Activated CD8-positive, alpha-beta memory T cell treated with anti-CD3 and anti-CD28 coated beads, Interleukin-2, amount 10 ng/mL, durations not matched to agents 7 days and 5 days (primary cell): ENCODE measurements at places on chromosomes 11 and 22. TPM values are rescaled to one million over a fixed set of nuclear protein-coding genes. Genes with fewer than 3 reads are reported as not detected.

ANO1 gene
- total RNA-seq = not detected

DBX1 gene
- not detected for total RNA-seq

PRDX5 gene
- 163 TPM for total RNA-seq

C11orf21 gene
- 49.2 TPM for total RNA-seq

FAM181B gene
- not detected for total RNA-seq

ASRGL1 gene
- total RNA-seq = 9.0 TPM

IGHMBP2 gene
- 27.3 TPM for total RNA-seq

SLC25A17 gene
- 19.0 TPM for total RNA-seq

FAT3 gene
- total RNA-seq = not detected

B3GAT1 gene
- total RNA-seq = 0.33 TPM

RAG1 gene
- 0.40 TPM for total RNA-seq

C11orf16 gene
- not detected for total RNA-seq

VWCE gene
- 3.8 TPM for total RNA-seq

LARGE2 gene
- total RNA-seq = 0.64 TPM

TMEM134 gene
- total RNA-seq = 41.9 TPM

DNA sequence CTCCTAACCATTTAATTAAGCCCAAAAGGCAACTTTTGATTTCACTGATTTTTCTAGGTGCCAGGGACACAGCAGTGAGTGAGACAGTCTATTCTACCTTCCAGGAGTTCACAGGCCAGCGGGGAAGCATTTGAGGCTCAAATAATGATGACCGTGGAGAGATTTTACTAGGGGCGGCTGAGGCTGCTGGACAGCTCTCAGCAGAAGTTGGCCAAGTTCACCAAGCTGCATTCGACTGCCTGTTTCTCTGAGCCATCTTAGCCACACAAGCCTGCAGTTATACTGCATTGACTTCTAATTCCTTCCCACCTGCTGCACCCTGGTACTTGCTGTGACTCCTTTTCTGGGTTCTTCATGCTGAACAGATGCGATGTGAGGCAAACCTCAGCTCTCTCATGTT, 168.9 kb upstream of the TBCEL start:
- no peak for DNase-seq

DNA sequence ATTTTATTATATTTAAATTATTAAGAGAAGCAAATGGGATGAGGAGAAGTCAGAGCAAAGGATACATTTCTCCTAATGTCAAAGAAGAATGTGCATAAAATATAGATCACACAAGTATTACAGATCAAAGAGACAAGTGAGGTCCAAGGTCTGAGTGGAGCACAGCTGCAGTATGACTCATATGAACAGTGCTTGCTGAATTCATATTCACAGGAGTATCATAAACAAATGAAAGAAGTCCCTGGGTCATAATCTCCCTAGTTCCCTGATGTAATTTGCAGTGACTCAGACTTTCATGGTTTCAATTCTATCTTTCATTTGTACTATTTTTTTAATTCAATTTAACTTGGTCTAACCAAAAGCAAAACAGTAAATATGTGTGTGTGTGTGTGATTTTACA, 499.0 kb upstream of the CCDC179 start:
- no peak for DNase-seq

DNA sequence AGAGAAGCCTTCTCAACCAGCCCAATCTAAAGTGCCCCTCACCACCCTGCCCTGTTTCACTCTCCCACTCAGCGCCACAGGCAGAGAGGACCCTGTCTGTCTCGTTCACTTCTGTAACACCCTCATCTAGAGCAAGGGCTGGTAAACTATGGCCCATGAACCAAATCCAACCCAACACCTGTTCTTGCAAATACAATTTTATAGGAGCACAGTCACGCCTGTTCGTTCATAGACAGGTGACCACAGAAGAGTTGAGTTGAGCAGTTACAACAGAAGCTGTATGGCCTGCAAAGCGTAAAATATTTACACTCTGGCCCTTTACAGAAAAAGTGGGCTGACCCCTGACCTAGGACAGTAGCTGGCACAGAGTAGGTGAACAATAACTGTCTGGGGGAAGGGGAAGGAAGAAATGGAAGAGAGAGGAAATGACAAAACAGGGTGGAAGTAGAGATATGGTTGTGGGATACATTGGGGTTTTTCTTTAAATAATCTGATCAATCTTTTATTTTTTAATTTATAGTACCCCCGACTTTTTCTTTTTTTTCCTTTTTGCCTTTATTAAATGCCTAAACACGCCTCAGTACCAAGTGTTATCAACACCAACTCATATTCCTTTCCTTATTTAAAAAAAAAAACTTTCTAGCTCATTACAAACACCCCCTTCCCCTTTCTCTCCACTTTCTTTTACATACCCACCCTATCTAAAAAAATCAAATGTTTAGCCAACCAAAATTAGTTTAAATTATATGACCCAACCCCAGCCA, 20.9 kb downstream of the SERPIND1 start:
- no peak for DNase-seq

DNA sequence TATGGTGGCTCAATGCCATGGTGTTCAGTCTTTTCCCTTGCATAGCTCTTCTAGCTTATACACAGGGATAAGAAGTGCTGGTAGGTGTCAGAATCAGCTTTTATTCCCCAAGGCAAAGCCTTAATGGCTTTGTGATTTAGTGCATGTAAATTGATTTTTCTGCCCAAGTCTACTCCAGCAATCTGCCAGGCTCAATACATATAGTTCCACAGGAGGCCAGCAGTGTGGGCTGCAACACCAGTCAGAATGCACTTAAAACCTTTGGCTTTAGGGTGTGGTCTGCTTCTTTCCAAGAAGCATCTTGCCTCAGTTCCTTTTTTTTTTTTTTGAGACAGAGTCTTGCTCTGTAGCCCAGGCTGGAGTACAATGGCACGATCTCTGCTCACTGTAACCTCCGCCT, 14.5 kb upstream of the CAPRIN1 start:
- DNase-seq = no peak

GRCh38 chr11:70650075-70650909, 252.0 kb downstream of the CTTN start:
- DNase-seq = peak; percentile 69

- DNase-seq = no peak
These were observed 136.5 kb downstream of the TRIM29 start for GRCh38 chr11:120001178-120002090.

DNA sequence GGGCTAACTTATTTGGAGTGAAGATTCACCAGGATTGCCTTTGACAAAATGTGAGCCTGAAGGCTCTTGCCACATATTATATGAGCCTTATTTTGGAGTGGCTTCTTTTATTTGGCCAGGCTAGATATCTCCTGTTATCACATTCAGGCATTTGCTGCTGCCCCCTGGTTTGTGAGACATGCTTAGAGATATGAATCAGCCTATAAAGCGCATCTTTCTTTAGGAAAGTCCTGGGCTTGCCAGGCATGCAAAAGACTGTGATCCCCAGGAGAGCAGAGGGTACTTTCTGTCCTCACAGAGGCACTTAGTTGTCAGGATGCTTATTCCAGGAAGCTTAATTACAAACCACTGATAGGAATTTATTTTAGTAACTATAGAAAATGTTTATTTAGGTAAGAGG, 333.3 kb downstream of the FAT3 start:
- no peak for DNase-seq

- DNase-seq = no peak
These were observed 2.8 kb upstream of the MMP1 start for GRCh38 chr11:102800767-102801166.

GRCh38 chr11:2295971-2296912, 5.5 kb downstream of the C11orf21 start:
- DNase-seq = peak; percentile 38

DNA sequence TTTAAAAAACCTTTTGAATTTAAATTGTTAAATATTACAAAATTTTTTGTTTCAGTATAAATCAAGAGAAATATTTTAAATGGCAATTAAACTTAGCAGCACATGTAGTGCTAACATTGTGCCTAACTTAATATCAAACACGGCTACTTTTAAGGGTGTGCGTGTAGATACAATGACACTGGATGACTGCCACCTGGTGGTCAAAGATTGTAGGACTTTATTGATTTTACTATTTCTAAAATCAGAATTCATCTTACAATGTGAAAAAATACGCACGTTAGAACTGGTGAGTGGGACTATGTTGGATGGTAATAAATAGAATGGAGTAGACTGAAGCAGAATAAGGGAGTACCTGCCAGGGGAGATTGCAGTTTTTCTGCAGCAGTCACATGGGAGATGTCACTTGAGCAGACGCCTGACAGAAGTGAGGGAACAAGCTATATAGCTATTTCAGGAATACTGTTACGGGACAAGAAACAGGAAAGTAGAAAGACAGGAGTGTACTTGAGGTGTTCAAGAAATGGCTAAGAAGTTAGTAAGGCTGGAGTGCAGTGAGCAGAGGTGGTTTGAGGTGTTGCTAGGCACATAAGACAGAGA, 52.9 kb downstream of the UVRAG start:
- peak; percentile 44 for DNase-seq

DNA sequence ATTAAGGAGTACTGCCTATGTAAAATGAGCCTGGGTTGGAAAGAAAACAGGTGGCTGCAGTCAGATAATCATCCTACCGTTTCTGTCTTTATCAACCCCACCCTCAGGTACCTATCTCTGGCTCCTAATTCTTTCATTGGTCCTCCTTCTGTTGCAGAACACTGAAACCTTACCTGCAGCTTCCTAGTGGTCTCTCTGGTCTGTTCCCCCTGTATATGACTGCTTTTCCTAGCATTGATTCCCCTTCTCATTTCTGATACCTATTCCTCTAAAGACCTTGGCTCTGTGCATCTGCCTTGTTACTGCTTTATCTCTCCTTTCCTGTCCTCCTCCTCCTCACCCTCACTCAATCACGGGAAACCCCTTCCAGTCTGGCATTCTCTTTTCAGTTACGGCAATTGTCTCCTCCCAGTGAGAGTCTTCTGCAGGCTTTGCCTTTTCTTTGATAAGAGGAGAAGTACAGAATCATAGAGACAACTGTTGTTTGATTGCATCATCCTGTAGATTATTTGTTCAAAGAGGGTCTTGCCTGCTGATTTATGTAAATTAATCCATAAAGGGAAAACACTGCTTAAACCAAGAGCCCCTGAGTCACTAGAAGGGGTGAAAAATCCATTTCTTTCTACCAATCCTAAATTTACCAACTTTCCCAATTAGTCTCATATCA, 301.2 kb downstream of the AASDHPPT start:
- DNase-seq = no peak

GRCh38 chr11:11057472-11057854, 199.6 kb upstream of the ZBED5 start:
- DNase-seq = no peak

- DNase-seq = no peak
These were observed 1.1 kb downstream of the FAT3 start for GRCh38 chr11:92225568-92226330.

GRCh38 chr22:47132428-47132825, 370.0 kb downstream of the TBC1D22A start:
- no peak for DNase-seq

DNA sequence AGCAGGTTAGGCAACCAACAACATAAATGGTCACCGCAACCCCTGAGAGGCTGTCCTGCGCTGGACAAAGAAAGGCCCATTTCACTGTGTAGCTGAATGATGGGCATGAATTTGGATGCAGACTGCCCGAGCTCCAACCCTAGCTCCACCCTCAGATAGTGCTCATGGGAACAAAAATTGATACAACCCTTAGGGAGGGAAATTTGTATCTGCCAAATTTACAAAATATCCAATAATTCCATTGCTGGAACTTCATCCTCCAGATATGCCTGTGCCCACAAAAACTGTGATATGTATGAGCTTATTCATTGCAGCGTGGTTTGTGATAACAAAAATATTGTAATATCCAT, 2.0 kb downstream of the MS4A8 start:
- DNase-seq = no peak

DNA sequence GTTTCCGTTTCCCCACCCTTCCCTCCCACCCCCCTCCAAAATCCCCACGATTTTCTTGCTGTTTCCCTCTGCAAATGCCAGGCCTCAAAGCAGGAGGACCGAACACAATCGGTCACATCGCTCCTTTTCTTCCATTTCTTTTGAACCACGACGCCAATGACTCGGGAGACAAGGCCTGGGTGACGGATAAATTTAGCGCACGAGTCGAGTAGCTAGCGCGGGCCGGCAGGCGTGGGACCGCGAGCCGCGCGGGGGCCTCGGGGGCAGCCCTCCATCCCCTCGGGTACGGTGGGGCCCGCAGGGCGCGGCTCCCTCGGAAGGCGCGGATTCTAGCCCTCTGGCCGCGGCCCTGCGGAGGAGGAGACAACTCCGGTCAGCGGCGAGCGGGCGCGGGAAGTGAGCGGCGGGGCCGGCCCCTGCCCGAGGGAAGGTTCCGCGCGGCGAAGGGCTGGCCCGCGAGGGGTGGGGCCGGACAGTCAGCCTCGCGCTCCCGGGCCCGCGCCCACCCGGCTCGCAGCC, 414 bp downstream of the JOSD1 start:
- no peak for DNase-seq

- no peak for DNase-seq
These were observed at the start of gene TENM4 for GRCh38 chr11:79440571-79441460. Gene TENM4, minus strand, starts transcription at chr11:79441030. Its CDS starts 371,086 bp downstream, at chr11:79069944.

DNA sequence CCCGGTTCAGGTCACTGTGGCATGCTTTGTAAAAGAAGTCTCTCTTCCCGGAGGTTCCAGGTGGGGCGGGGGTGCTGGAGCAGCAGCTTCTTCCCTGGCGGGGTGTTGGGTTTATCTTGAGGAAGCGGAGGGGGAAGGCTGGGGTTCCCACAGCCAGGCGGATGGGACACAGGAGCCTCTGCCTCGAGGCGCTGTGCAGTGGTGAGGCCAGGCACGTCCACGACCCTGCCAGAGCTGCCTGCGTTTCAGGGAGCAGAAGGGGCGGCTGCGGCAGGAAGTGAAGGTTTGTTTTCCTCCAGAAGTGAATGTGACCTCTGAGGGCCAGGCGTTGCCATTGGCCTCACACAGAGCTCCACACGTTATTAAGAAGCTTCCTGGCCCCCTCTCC, 20.1 kb upstream of the ADORA2A start:
- DNase-seq = peak; percentile 39

DNA sequence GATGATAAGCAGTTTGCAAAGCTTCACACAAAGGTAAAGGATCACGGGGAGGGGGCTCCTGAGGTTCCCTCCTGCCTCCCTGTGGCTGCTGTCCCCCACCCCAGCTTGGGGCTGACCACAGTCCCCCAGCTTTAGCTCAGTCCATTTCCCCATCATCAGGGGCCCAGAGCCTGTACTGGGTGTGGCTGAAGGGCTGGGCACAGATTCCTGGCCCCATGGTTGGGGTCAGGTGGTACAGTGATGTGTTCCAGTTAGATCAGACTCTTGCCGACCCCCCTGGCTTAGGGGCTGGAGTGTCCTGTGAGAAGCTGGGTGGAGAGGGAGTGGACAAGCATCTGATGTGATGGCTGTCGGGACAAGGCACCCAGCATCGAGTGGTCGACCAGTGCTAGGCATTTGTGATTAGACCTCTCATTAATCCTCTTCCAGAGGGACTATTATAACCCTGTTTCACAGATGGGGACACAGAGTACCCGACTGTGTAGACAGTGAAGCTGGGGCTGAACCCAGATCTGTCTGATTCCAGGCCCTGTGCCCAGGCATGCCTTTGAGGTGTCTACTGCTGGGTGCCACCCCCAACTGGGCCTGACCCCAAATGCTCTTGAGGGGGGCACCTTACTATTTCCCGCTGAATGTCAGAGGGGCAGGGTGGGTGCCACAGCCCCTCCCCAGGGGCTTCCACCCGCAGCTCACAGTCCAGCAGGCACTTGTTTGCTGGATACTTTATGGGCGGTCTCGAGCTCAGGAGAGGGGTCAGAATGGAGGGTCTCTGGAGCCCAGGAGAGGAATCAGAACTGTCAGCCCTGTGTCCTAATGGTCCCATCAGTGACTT, 4.3 kb downstream of the SHANK3 start:
- peak; percentile 35 for DNase-seq

GRCh38 chr11:76210931-76211851, 4.9 kb upstream of the WNT11 start:
- no peak for DNase-seq

GRCh38 chr22:24061124-24061684, 50.1 kb downstream of the CABIN1 start:
- DNase-seq = no peak

- DNase-seq = no peak
These were observed 64.1 kb downstream of the NARS2 start for GRCh38 chr11:78510597-78510996.
